EH (cell line): ENCODE measurements at places on chromosomes 4 and X.
A peak's percentile ranks its signal among the peaks of the same experiment; 100 is the strongest.

GRCh38 chr4:164318350-164318749, 435.6 kb upstream of the SMIM31 start:
- DNase-seq = no peak

DNA sequence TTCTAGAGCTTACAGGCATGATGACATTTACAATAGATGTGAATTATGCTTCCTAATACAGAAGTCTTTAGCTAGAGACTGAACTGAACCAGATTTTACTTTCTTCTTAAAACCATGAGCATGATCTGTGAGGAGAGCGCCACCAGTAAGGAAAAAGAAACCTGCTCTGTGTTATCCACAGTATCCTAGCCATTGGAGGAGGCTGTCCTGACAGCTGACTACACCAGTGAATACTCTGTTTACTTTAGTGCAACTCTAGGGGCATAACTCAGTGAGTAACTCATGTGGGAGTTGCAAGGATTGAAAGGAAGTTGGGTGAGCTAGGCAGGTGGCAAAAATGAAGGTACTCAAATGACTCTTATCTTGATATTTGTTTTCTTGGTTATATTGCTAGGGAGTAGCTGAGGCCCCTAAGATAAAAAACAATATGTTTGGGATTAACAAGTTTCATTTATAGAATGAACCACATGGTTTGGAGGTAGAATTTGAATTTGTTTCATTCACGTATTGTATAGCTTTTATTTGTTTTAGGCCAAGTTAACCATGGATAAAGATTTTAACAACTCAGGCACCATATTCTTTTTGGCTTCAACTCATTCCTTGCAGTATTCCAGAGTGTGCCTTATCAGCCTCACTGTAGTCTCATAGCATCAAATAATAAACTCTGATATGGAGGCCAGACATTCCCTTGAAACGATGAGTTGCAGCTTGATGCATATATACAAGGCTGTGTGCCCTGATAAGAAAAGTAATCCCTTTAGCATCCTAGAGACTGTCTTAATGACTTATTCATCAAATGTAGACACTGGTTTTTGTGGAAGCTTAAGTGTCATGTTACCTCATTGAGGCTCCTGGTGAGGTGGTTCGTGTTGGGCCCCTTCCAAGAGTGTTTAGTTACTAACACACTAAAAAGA, 2.5 kb downstream of the BMP3 start:
- no peak for DNase-seq

GRCh38 chr4:145552181-145552822, 66.9 kb upstream of the MMAA start:
- no peak for DNase-seq

DNA sequence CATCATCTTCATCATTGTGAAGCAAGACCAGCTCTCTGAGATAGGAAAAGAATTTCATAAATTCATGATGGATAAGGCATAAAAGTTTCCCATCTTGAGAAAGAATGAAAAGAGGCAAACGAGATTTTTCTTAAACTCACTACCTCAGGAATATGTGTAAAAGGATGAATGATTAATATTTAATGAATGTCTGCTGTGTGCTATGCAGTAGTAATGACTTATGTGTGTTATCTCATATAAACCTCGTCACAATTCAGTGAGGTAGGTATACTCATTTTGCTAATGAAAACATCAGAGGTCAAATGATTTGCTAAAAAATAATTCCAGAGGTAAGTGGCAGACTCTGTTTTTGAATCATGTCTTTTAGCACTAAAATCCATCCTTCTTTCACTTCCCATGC, 42.6 kb upstream of the GYPA start:
- DNase-seq = no peak

- DNase-seq = peak; percentile 45
Measured at GRCh38 chrX:119784747-119785446, 6.5 kb downstream of the RPL39 start.

DNA sequence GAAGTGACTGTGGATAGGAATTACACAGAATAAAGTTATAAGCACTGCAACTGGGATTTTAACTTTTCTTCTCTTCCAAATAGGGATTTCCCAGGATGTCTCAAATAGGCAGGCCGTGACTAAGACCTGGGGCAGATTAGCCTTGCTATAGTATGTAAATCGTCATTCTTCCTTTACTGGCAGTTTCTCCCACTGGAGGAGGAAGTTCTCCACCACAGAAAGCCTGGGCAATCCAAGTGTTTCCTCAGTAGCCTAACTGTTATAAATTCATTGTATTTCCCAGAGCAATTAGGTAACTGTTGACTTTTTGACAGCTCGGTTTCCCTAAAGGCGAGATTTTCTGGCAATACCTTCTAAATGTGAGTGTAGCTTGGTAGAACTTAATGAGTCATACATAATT, at the start of gene TNIP3:
Gene TNIP3, minus strand, starts transcription at position 31 of the 400 bp plus-strand sequence. CDS start 196 bp downstream, outside the sequence.
- DNase-seq = peak; percentile 44

DNA sequence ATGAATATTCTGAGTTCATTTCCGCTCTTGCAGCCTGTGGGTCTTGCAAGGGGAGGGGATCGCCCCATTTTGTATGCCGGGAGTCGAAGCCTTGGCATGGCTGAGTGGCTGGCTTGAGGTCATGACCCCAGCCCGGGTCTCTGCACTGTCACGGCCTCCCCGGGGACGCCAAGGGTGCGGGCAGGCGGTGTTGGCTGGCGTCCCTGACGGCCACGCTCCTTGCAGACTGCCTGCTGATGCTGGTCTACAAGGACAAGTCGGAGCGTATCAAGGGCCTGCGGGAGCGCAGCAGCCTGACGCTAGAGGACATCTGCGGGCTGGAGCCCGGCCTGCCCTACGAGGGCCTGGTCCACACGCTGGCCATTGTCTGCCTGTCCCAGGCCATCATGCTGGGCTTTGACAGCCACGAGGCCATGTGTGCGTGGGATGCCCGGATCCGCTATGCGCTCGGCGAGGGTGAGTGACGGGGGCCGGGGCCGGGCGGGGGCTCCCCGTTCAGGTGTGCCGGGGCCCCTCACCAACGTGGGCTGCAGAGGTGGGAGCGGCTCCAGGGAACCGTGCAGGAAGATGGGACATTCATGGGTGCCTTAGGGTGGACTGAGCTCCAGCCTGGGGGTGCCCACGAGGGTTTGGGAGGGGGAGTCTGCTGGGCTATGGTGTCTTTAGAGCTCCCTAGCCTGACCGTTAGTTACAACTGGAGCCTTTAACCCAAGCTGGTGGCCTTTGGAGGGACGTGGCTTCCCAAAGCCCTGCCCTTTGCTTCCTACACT, 10.3 kb downstream of the DOK7 start:
- DNase-seq = no peak

GRCh38 chr4:186931519-186931918, 207.9 kb upstream of the FAT1 start:
- DNase-seq = peak; percentile 85

- DNase-seq = no peak
Measured at GRCh38 chrX:47608130-47608810, 11.4 kb downstream of the SYN1 start.

DNA sequence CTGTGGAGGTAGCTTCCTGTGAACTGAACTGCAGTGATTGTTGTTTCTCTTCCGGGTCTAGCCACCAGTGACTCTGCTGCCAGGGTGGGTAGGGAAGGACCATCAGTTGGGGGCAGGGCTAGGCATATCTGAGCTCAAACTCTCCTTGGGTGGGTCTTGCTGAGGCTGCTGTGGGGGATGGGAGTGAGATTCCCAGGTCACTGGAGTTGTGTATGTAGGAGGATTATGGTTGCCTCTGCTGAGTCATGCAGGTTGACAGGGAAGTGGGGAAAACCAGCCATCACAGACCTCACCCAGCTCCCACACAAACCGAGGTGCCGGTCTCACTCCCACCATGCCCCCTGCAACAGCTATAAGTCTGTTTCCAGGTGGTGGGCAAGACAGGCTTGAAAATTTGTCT, 1937.8 kb downstream of the PCDH7 start:
- no peak for DNase-seq

- no peak for DNase-seq
Measured at GRCh38 chrX:133495464-133496391, 80.4 kb upstream of the GPC4 start.

DNA sequence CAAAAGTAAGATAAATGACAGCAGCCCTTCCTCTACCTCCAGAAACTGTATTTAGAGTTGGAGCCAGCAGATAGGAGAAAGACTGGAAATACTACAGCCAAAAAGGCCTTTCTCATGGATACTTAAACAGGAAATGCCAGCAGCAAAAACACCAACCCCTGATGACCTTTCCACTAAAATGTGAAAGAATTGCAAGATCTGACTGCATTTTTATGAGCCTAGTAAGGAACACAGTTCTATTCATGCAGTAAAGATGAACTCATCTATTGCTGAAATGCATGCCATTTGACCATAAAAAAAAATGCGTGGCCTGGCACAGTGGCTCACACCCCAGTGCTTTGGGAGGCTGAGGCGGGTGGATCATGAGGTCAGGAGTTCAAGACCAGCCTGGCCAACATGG, 19.9 kb downstream of the ABCG2 start:
- DNase-seq = peak; percentile 97

DNA sequence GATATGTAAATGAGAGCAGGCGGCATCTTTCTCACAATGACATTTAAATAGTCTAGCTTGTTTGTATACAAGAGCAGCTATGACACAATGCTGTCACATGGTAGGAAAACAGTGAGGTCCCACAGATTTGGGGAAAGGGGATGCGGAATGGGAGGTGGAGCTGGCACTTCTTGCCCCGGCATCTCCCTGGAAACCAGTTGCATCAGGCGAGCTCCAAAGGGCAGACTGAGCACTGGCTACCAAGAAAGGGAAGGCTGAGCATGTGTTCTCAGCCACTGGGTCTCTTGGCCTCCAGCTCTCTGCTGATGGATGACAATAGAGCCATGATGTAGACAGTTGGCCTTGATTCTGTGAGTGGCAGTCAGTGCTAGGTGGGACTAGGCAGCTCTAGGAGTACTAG, 109.0 kb downstream of the UCHL1 start:
- no peak for DNase-seq

- no peak for DNase-seq
Measured at GRCh38 chrX:130301977-130302376, 33.3 kb upstream of the ZNF280C start.

DNA sequence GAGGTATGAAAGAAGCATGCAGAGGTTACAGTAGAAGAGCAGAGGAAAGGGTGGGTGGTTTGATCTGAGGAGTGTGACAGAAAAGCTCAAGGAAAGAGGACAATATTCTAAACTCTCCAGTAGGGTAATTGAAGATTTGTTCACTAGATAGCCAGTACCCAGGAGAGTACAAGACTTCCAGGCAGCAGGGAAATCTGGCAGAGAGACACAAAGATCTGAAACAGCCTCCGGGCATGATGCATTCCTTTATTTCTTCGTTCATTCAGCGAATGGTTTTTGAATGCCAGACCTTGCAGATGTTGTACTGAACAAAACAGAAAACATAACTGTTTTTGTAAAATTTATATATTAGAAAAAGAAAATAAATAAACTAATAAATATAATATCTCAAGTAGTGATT, 766.6 kb downstream of the FAT4 start:
- DNase-seq = peak; percentile 21

- peak; percentile 4 for DNase-seq
Measured at GRCh38 chr4:26727844-26728243, 132.8 kb upstream of the STIM2 start.

DNA sequence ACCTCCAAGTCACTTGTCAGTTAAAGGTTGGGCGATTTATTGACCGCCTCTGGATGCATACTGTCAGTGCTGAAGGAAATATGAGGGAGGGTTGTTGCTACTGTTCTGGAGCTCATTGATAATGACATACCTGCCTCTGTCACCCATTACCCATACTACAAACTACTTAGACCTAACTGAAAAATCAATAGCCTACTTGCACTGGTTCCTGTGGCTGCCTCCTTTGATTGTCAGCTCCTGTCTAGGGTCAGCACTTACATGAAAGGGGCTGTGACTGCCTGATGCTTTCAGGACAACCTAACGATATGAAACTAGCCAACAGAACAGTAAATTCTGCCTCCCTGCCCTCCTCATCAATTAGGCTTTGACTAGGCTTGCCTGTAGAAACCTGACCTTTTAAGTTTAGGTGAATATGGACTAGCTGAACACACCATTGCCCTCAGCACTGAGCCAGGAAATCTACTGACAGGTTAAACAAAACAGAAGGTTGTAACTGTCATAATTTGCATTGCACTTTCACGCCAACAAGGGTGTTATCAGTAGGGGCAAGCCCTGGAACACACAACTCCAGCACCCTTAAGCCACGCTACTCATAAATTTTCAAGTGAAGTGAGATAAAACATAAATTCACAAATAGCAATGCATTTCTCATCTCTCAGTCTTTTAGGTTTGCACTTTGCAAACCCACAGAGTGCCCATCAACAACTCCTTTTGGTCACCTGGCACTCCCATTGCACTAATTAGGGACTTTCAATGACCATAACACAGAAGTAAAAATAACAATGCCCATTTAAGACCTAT, 9.0 kb upstream of the MAB21L2 start:
- no peak for DNase-seq

- no peak for DNase-seq
Measured at GRCh38 chrX:33218819-33219218, 7.5 kb upstream of the DMD start.

DNA sequence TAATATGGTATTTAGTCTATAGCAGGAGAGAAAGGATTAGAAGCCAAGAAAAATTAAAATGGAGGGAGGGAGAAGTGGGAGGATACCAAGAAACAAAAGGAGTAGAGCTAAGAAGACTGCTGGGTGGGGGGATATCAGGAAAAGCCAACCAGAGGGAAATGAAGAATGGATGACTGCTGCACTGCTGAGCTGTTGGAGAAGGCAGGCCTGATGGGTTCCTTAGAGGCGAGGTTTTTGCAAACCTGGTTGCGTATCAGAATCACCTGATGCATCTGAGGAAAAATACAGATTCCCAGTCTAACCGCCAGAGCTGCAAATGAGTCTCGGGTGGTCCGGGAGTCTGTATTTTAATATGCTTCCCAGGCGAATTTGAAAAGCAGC, 1.5 kb downstream of the PGRMC1 start:
- DNase-seq = no peak

DNA sequence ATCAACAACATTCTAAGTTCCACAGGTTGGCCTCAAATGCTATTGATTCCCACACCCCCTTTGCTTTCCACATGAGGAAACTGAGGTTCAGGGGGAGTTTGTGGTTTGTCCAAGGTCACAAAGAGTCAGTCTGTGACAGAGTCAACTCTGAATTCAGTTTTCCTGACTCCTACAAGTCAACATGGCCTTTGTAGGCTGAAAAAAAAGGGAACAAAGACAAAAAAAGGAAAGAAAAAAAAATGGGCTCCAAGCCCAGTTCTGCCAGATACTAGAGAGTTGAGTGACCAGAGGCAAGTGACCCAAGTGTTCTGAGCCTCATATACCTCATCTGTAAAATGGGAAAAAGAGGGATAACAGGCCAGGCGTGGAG, 16.5 kb upstream of the PIM2 start:
- DNase-seq = no peak

- no peak for DNase-seq
Measured at GRCh38 chrX:4844376-4844775, 1130.9 kb upstream of the PRKX start.

GRCh38 chrX:135411893-135412292, 9.9 kb upstream of the SMIM10L2A start:
- peak; percentile 33 for DNase-seq

GRCh38 chr4:116320859-116321258, 764.5 kb downstream of the TRAM1L1 start:
- DNase-seq = no peak
